GM23338 (cell line): ENCODE measurements at places on chromosomes 3 and 15. TPM values are rescaled to one million over a fixed set of nuclear protein-coding genes. Genes with fewer than 3 reads are reported as not detected.

The AADACL2 gene
- total RNA-seq, result not detected in 2 replicates

DNA sequence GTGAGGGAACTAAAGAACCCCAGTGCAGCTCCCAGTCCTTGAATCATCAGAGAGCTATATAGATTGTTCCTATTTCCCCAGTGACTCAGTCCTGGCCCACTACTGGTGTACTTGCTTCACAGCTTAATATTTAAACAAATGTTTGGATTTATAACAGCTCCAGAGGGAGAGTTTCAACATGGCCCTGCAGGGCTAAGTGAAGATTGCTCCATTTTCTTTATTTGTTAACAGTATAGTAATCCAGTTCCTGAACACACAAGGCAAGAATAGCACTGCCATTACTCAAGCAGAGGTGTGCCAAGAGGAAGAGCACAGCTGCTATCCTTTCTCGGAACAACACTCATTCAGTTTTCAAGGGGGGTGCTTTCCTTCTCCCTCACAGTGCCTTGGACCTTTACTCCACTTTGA is 6.5 kb downstream of the SQOR start:
- H3K27ac ChIP-seq, result no peak overlapping the region
- no peaks in the 10 kb centered on the region for H3K4me1 ChIP-seq
- DNase-seq, result no peak
- no peaks in the 10 kb centered on the region for H3K36me3 ChIP-seq

The BNC1 gene
- total RNA-seq, result 1.1 and 1.6 TPM in 2 replicates

DNA sequence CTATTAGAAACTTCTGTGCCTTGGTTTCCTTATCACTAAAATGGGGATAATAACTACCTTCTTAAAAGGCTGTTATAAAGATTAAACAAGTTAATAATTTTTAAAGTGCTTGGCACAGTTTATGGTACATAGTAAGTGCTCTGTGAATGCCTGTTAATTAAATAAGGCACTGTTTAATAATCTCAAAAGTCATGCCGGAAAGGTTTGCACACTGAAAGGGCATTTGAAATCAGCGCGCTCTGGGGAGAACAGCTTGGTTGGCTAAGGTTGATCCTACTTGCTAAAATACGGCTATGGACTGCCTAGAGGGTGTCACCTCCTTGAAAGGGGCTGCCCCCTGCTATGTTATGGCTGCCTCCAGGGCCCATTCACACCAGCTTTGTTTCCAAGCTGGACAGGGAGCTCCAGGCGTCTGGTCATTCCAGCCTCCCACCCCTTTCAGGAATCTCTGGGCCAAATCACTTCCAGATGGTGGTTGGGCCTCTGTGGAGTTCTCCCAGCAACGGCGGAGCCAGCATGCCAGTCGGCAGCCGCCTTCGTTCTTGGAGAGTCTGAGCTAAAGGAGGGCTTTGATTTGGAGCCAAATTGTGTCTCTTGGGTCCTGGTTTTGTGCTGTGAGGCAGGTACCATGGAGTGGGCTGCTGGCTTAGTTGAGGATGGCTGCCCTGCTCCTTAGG is 5.9 kb downstream of the FLNB start:
- H3K36me3 ChIP-seq, result no peaks in the 10 kb centered on the region
- H3K4me1 ChIP-seq, result peaks cover 80% of the 10 kb centered on the region
- no peak for DNase-seq
- peak overlapping the region; percentile 81; the same call in 1 of the 2 replicates for H3K27ac ChIP-seq
- H3K4me3 ChIP-seq, result no peak overlapping the region
